ENCODE measurements at places on chromosomes 6 and 20.

DNA sequence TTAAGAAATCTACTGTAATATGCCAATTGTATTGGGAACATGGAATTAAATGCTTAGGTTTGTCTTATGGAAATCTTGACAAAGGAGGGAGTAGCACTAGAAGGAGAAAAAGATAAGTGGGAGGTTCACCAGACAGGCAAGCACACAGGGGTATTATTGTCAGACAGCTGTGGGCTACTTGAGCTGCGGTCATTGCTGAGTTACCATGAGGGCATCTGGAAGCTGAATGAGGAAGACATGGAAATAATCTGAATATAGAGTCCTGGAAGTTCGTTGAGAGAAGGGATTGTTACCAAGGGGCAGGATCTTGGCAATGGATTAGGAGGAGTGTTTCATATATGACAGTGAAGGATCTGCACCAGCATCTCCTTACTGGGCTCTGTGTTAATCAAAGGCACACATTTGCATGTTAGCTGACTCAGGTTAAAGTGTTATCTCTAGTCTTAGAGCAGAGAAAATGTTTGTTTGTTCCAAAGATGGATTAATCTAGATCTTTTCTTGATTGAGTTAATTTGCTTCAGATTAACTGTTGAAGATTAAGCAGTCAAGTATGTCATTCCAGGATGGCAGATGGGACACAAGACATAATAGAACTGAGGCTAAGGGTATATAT is 53.0 kb upstream of the SUPT3H start:
- H3K27me3 ChIP-seq = no peaks in the 10 kb centered on the region
- peaks cover 21% of the 10 kb centered on the region for H3K36me3 ChIP-seq
- no peak overlapping the region for H3K27ac ChIP-seq
- no peak for DNase-seq

- H3K4me3 ChIP-seq = no peak overlapping the region
- H3K27me3 ChIP-seq = no peaks in the 10 kb centered on the region
- H3K36me3 ChIP-seq = peaks cover 8% of the 10 kb centered on the region
- H3K27ac ChIP-seq = no peak overlapping the region
- DNase-seq = no peak
- H3K4me1 ChIP-seq = peaks cover 7% of the 10 kb centered on the region
Measured at GRCh38 chr6:44135875-44136274, 8.5 kb downstream of the TMEM63B start.

DNA sequence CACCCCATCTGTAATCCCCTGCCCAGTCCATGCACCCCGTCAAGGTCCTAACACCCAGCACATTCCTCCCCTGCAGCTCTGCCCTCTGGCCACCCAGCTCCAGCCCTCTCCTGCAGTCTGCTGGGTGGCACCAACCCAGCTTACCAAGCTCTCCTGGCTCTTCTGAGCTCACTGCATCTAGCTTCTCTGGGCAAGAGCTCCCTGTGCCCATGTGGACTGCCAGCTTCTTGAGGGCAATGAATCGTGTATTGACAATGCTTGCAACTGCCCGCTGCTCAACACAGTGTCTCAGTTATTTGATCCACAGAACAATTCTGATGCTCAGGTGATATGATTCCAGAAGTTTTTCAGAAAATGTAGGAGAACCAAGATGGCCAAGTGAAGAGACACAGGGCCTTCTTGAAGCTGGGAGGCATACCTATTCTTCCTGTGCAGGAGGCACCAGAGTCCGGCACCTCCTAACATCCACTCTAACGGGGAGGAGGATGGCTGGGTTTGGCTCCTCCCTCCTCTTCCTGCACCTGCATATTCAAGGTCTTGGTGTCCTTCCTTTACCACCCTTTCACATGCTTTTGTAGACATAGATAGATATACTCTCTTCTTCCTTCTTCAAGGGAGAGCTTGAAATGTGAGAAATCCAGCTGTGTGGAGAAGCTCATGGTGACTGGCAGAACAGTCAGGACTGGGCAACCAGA is 85.6 kb downstream of the TRERF1 start:
- H3K27ac ChIP-seq = peak overlapping the region; percentile 85
- peaks cover 48% of the 10 kb centered on the region for H3K36me3 ChIP-seq
- no peak for DNase-seq
- H3K4me1 ChIP-seq = peaks cover 81% of the 10 kb centered on the region

DNA sequence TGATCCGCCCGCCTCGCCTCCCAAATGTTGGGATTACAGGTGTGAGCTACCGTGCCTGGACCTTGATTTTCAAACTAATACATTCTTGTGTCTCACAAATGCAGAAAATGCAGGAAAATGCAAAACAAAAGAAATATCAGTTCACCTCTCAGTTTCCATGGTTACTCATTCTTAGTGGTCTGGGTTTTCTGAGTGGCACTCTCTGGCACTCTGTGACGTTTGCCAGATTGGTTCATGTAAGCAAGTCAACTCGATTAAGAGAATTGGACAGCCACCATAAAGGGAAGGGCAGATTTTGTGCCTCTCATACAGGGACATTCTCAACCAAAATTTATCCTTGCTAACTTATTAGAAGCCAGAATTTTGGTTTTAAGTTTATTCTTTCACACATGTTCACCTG is 8.6 kb downstream of the CMTR1 start:
- no peak for DNase-seq
- no peak overlapping the region for H3K4me3 ChIP-seq
- H3K4me1 ChIP-seq = peaks cover 44% of the 10 kb centered on the region
- peaks cover 46% of the 10 kb centered on the region for H3K36me3 ChIP-seq

DNA sequence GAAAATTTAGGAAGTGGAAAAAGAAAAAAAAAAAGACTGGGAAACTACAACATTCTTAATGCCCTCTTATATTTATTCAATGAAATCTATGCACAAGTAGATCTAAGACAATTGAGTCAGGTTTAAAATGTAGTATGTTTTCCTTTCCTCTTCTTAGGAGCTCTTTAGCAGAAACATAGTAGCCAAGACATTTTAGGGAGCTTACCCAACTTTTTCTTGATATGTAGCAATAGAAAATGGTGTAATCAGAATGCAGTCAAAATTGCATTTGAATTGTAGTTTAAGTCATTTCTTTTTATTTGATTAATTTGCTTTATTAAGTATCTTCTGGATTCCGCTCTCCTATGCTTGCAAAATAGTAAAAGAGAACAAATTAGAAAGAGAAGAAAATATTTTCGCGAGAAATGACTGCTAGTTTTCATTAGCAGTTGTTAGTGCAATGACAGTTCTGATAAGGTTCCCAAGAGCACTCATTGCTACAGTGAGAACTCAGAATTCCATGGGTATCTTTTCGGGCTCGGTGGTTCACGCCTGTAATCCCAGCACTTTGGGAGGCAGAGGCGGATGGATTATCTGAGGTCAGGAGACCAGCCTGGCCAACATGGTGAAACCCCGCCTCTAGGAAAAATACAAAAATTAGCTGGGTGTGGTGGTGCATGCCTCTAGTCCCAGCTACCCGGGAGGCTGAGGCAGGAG is 52.2 kb downstream of the JARID2 start:
- no peaks in the 10 kb centered on the region for H3K27me3 ChIP-seq
- H3K36me3 ChIP-seq = peaks cover 29% of the 10 kb centered on the region
- no peak for DNase-seq
- peaks cover 84% of the 10 kb centered on the region for H3K4me1 ChIP-seq
- H3K27ac ChIP-seq = peak overlapping the region; percentile 79
- H3K4me3 ChIP-seq = peak overlapping the region; percentile 24

- H3K36me3 ChIP-seq = no peaks in the 10 kb centered on the region
- no peaks in the 10 kb centered on the region for H3K4me1 ChIP-seq
- no peak for DNase-seq
- no peaks in the 10 kb centered on the region for H3K27me3 ChIP-seq
- no peak overlapping the region for H3K4me3 ChIP-seq
- no peak overlapping the region for H3K27ac ChIP-seq
Measured at GRCh38 chr6:153574231-153574630, 443.1 kb upstream of the RGS17 start.

- H3K27ac ChIP-seq = no peak overlapping the region
- H3K36me3 ChIP-seq = no peaks in the 10 kb centered on the region
- no peak for DNase-seq
- H3K4me3 ChIP-seq = no peak overlapping the region
Measured at GRCh38 chr6:70119218-70119835, 183.6 kb downstream of the COL9A1 start.
